ENCODE measurements at places on chromosomes 2 and 18.

DNA sequence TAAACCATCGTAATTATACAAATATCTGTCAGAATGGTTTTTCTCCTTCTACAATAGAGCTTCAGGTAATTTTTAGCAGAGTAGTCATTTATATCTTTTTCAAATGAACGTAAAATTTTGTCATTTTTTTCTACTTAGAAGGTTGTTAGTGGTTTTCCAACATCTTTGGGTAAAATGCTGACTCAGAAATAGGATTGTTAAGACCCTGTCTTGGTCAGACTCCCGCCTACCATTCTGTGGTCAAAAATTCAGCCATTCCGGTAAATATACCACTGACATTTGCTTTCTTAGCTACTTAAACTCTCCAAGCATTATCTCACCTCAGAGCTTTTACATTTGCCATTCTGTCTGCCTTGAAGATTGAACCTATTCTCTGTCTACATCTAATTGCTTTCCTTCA lies 154.1 kb upstream of the CDH19 start:
- DNase-seq, result no peak

GRCh38 chr18:46387441-46388131 lies 269.4 kb downstream of the LOXHD1 start:
- peak; percentile 77 for DNase-seq

- DNase-seq, result no peak
These were observed 25.2 kb upstream of the TAF1B start for GRCh38 chr2:9818097-9818496.

GRCh38 chr2:10912796-10913455 lies 1.2 kb downstream of the KCNF1 start:
- DNase-seq, result no peak

DNA sequence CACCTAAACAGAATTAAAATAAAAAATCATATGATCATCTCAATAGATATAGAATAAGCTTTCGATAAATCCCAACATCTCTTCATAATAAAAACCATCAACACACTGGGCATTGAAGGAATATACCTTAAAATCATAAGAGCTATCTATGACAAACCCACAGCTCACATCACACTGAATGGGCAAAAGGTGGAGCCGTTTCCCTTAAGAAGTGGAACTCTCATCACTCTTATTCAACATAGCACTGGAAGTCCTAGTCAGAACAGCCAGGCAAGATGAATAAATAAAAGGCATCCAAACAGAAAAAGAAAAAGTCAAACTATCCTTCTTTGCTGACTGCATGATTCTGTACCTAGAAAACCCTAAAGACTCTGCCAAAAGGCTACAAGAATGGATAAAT lies 510.3 kb downstream of the ZNF804A start:
- DNase-seq, result peak; percentile 22

All from ACHN (cell line).